ENCODE measurements at places on chromosomes 5 and 9.

GRCh38 chr5:127885176-127885575 lies 182.0 kb downstream of the CCDC192 start:
- no peak for DNase-seq

DNA sequence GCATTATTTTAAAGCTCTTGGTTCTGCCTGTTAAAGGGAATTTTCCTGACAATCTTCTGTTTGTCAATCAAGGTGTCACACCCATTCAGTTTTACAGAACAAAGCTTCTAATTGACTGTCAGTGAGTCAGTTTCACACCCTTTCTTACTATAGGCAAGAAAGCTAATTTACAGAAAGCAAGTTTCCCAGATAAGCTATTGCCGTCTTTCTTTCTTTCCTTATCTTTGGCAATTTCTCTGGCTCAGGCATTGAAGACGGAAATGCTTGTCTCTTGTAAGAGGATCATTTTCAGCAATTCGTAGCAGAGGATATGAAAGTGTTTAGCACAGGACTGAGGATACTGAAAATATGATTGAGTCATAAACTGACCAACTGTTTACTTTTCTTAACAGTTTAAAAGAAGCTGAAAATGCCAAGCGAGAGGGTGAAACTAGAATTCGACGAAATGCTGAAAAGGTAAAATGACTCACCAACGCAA lies 27.0 kb downstream of the SPINK5 start:
- peak; percentile 1 for DNase-seq

- no peak for DNase-seq
Measured at GRCh38 chr9:111038331-111039230, at the start of gene LPAR1. Gene LPAR1 (minus strand): TSS chr9:111038470. CDS start chr9:110972117, 66,353 bp downstream.

- no peak for DNase-seq
Measured at GRCh38 chr9:77829420-77829819, 181.3 kb upstream of the GNA14 start.

DNA sequence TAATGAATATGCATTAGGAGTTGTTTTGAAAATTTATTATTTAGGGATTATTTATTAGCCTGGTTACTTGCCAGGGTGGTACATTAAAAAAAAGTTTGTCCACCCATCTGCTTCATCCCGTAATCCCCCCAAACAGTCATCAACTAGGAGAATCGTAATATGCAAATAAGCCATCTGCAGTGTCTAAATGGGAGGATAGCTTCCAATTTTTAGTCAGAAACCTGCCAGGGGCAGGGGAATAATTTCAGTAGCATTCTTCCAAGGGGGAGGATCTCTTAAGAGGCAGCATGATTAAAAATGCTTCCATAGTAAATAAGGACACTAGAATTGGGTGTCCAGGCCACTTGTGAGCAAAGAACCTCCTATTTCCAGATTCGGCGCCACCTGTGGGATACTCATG lies 43.3 kb downstream of the SH3GL2 start:
- no peak for DNase-seq

Measured in activated CD4-positive, alpha-beta T cell treated with anti-CD3 and anti-CD28 coated beads, Interleukin-2, Interleukin-6, amounts not matched to agents 100 ng/mL and 50 ng/mL, durations not matched to agents 16 hours and 8 hours (primary cell).